ENCODE measurements at places on chromosomes 1 and 21.

DNA sequence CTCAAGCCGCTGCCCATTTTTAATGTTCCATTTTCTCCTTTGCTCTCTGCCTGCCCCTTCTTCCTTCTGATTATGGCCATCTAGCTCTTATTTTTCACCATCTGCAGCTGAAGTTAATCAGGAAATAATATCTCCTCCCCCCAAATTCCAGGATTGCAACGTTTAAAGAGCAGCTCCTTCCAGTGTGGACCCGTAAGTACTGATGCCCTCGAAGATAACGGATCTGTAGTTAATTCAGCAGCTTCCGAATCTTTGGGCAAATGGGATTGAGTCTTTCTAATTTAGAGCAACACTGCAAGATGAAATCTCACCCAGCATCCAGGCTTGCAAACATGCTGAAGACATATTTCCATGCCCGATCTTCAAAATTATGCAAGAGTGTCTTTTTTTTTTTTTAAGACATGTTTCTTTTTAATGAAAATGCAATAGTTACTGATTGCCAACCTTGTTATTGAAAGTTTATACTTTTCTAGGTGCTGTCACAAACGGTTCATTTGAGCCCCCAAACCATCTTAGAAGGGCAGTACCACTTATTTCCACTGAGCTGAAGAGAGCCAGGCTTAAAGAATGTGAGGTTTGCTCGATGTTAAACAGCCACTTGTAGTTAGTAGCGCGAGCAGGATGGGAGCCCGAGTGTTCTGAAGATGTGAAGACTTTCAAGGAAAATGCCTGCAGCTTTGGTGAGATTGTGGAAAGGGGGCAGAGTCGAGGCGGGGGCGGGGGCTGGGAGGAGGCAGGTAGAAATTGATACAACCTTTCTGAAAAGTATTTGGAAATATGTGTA is 10.9 kb upstream of the RCAN3 start:
- DNase-seq = no peak

DNA sequence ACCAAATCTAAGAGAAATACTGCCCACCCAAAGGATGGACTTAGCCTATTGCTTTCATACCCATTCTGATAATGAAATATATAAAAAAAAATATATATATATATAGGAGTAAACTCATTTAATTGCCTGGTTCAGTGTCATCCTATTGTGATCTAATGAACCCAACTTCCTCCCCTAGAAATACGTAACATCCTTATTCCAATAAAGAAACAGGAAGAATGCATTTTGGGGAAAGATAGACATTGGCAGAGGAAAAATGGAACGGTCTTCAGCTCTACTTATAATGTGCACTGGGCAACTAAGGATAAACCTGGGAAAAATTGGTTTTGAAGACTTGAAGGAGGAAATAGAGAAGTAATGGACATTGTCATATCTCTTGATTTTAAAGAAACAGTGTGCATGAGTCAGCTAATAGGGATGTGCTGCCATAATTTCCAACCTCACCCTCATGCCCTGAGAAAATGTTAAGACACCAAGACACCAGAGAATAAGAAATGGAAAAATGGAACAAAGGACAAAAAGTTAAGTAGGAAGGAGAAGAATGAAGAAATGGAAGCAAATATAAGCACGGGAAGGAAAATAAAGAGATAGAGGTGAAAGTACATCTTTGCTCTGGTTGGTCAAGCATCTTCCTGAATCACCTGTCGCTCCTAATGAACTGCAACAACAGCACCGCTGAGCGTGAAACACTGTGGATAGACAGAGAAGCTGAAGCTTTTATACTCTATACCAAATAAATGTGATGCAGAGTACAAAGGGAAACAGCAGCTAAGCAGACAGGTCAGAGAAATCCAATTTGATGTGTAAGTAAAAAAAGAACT is 5.4 kb downstream of the UBR4 start:
- DNase-seq = no peak

GRCh38 chr1:24032981-24033380 is 52.9 kb upstream of the SRSF10 start:
- no peak for DNase-seq

- peak; percentile 54 for DNase-seq
Observed at GRCh38 chr1:53715478-53715877, 23.5 kb downstream of the GLIS1 start.

DNA sequence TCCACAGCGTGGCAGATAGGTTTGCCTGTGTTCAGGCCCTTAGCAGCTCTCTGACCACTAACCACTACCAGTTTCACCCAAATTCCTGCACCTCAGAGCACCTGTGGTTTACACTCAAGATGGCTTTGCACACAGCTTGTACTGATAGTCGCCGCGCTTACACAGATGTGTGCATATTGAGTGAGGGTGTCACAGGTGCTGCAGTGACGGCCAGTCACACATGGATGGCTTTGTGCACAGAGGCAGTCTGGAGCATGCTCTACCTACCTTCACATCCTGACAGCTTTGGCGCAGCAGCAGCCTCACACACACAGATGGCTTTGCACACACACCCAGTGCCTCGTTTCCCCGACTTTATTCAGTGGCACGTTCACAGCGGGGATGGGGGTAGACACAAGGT is 7.5 kb downstream of the DMAP1 start:
- no peak for DNase-seq

DNA sequence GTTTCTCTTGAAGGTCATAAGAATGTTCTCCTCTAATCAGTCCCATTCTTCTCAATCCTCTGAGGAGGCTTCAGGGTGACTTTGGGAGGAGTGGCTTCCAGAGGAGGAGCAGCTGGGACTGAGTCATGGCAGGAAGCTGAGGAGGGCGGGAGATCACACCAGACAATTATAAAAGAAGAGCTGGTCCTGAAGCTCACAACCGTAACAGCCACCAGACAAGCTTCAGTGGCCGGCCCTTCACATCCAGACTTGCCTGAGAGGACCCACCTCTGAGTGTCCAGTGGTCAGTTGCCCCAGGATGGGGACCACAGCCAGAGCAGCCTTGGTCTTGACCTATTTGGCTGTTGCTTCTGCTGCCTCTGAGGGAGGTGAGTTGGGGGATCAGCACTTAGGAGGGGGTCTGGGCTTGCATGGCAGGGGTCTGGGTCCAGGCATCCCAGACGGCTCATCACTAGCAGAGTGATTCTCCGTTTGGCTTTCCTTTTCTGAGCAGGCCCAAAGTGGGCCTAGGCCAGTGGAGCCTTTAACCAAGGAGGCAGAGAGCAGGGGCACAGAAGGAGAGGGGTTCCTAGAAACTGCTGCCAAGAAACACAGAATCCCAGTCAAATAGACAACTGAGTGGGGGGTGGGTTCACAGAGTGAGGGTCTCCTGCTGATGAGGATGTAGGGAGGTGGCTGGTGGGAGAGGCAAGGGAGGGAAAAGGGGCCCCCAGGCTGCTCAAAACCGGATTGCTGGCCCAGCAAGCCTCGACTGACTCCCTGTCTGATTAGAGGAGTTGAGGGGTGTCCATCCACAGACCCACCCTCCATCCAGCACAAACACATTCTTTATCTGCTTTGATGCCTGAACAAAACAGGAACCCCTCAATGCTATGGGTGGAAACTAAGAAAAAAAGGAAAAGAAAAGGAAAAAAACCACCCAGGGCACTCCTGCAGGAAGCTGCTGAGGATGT is at the start of gene ECM1:
Gene ECM1, plus strand, starts transcription at position 198 of the 953 bp plus-strand sequence. Its CDS starts 101 bp downstream, at position 299.
- DNase-seq = no peak

GRCh38 chr1:37567023-37567422 is 10.3 kb downstream of the DNALI1 start:
- no peak for DNase-seq
